LHCN-M2 (cell line): ENCODE measurements at places on chromosomes 3 and 15. TPM values are rescaled to one million over a fixed set of nuclear protein-coding genes. Genes with fewer than 3 reads are reported as not detected.

The LTK gene
- total RNA-seq, result 2.5 and 2.8 TPM in 2 replicates

The CRABP1 gene
- not detected in 2 replicates for total RNA-seq

The SLC22A14 gene
- total RNA-seq, result not detected in 2 replicates

The ANKRD63 gene
- total RNA-seq, result not detected in 2 replicates

The CLDN16 gene
- 0.13 TPM in 1 of 2 replicates, not detected in the other for total RNA-seq

The MUSTN1 gene
- not detected in 2 replicates for total RNA-seq
